ENCODE measurements at places on chromosomes 16 and 17.

GRCh38 chr17:21358682-21359482 is 17.3 kb upstream of the KCNJ12 start:
- no peak for DNase-seq

DNA sequence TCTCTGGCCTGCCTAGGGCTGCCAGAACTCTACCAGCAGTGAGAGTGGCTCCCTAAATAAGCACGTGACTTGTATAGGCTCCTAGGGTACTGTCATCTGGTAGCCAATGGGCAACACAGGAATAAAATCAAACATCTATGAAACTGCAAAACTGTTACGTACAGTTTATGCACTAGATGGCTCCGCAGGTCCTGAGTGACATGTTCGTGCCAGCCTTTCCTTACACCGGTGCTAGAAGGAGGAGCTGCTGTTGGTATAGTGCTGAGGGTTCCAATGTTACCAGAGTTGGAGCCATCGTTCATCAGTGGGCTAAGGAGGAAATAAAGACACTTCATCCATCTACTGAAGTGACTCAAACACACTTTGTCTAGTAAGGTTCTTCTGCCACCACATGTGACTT is 63.2 kb upstream of the TRAP1 start:
- no peak for DNase-seq

DNA sequence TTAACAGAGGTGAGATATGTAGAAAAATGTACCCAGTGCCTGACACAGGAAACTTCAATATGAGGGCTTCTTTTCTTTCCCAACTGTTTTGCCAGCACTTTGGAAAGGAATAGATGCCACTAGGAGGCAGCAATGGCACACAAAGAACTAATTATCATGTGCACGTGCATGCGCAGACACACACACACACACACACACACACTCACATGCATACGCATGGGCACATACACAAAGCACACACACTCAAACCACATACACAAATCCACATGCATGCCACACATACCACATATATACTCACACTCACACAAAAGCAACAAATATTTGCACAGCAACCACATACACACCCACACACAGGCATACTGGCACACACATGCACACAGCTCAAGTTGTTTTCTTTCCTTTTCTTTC is 8.8 kb upstream of the CEP112 start:
- DNase-seq = no peak

DNA sequence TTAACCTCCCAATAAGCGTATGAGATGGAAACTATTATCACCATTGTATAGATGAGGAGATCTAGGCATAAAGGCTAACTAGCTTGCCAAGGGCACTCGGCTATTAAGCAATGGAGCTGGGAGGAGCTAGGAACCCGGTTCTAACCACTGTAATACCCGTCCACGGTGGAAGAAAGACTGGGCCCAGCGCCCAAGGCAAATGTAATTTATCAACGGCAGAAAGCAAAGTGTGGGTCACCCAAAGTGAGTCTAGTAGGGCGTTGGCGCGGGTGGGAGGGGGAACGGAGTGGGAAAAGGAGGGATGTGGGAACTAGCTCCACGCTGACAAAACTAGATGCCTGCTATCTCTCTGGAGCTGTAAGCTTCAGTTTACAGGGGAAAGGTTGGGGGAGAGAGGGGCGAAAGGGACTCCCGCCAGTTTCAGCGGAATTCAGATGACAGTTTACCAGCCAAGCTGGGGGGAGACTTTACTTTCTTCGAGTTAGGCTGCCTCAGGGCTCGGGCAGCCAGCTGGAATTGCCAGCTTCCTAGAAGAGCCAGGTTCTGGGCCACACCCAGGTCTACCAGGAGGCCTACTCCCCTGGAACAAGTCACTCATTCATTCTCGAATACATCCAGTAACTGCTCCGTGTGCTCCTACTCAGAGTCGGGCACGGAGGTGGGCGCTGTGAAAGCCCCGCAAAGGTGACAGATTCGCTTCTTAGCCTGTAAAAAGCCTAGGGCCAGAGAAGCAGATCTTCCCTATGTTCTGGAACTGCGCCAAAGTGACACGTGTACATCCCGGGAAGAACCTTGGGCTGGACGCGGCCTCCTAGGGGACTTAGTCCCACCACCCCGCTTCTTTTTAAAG is 837 bp downstream of the LRRC59 start:
- no peak for DNase-seq

- DNase-seq = no peak
Observed at GRCh38 chr17:30084788-30085187, 31.8 kb upstream of the NSRP1 start.
